Activated CD8-positive, alpha-beta memory T cell treated with anti-CD3 and anti-CD28 coated beads, Interleukin-2, amount 10 ng/mL, durations not matched to agents 7 days and 5 days (primary cell): ENCODE measurements at places on chromosomes 16 and 17.
A peak's percentile ranks its signal among the peaks of the same experiment; 100 is the strongest.

DNA sequence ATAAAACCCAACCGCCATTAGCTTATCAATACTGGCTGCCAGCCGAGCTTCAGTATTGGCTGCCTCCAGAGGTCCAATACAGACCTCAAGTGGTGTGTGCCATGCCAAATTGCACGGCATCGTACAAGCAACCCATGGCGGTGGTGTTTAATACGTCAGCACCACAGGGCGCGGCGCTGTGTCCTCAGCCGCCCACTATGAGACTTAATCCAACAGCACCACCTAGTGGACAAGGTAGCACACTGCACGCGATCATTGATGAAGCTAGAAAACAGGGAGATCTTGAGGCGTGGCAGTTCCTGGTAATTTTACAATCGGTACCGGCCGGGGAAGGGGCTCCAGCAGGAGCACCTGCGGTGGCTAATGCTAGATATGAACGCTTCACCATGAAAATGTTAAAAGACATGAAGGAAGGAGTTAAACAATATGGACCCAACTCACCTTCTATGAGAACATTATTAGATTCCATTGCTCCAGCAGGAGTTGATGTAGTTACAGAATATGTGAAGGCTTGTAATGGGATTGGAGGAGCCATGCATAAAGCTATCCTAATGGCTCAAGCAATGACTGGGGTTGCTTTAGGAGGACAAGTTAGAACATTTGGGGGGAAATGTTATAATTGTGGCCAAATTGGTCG is 15.4 kb downstream of the FLYWCH1 start:
- no peak overlapping the region for H3K27ac ChIP-seq
- DNase-seq = peak; percentile 93
- no peak overlapping the region for H3K4me3 ChIP-seq
- no peaks in the 10 kb centered on the region for H3K27me3 ChIP-seq
- peaks cover 13% of the 10 kb centered on the region for H3K4me1 ChIP-seq

- H3K27me3 ChIP-seq = peaks cover 3% of the 10 kb centered on the region
- no peak overlapping the region for H3K27ac ChIP-seq
- no peak for DNase-seq
- H3K36me3 ChIP-seq = no peaks in the 10 kb centered on the region
- H3K4me1 ChIP-seq = peaks cover 9% of the 10 kb centered on the region
These were observed 4.9 kb downstream of the MYO15B start for GRCh38 chr17:75592348-75593020.

DNA sequence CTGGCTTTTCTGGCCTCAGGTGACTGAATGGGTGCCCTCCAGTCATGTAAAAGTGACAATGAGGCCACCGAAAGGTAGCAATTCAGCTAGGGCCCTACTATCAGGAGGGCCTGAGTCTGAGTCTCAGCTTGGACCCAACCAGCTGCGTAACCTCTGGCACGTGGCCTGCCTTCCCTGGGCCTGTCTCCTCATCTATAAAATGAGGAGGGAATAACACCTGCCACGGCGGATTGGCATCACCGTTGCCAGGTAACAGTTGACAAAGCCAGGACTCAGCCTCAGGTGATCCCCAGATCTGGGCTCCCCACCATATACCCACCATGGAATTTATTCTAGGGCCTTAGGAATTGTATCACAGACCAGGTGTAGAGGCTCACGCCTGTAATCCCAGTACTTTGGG is 217.1 kb downstream of the KATNIP start:
- no peak overlapping the region for H3K4me3 ChIP-seq
- H3K36me3 ChIP-seq = peaks cover 3% of the 10 kb centered on the region
- no peak overlapping the region for H3K27ac ChIP-seq
- DNase-seq = no peak
- H3K4me1 ChIP-seq = no peaks in the 10 kb centered on the region
- H3K27me3 ChIP-seq = no peaks in the 10 kb centered on the region

- H3K27me3 ChIP-seq = no peaks in the 10 kb centered on the region
- no peak overlapping the region for H3K4me3 ChIP-seq
- H3K4me1 ChIP-seq = peaks cover 35% of the 10 kb centered on the region
- peak; percentile 79 for DNase-seq
These were observed 2.4 kb upstream of the USP36 start for GRCh38 chr17:78842881-78843565.

GRCh38 chr17:61410141-61411010 is 10.7 kb downstream of the TBX2 start:
- no peak overlapping the region for H3K27ac ChIP-seq
- H3K36me3 ChIP-seq = peaks cover 2% of the 10 kb centered on the region
- H3K4me3 ChIP-seq = peak overlapping the region; percentile 55
